ENCODE measurements at places on chromosomes 4 and X. TPM values are rescaled to one million over a fixed set of nuclear protein-coding genes. Genes with fewer than 3 reads are reported as not detected.

Gene N4BP2
- polyA plus RNA-seq, result 19.2 TPM

Gene XK
- 2.8 TPM for polyA plus RNA-seq

Gene C4orf46
- polyA plus RNA-seq, result 22.6 TPM

Gene MAGEA6
- polyA plus RNA-seq, result not detected

Gene UPF3B
- 27.7 TPM for polyA plus RNA-seq

Gene CDS1
- 15.1 TPM for polyA plus RNA-seq

Gene DGAT2L6
- polyA plus RNA-seq, result 0.09 TPM

Gene DCAF8L2
- polyA plus RNA-seq, result not detected

Gene VCX3B
- 0.69 TPM for polyA plus RNA-seq

Gene CCNA2
- 75.7 TPM for polyA plus RNA-seq

Gene HAND2
- 0.21 TPM for polyA plus RNA-seq

Gene NHSL2
- polyA plus RNA-seq, result 6.2 TPM

Gene MGAT4D
- not detected for polyA plus RNA-seq

Gene ENPP6
- polyA plus RNA-seq, result 0.21 TPM

GRCh38 chr4:184810720-184811119 is 15.0 kb downstream of the ACSL1 start:
- no peak for DNase-seq

DNA sequence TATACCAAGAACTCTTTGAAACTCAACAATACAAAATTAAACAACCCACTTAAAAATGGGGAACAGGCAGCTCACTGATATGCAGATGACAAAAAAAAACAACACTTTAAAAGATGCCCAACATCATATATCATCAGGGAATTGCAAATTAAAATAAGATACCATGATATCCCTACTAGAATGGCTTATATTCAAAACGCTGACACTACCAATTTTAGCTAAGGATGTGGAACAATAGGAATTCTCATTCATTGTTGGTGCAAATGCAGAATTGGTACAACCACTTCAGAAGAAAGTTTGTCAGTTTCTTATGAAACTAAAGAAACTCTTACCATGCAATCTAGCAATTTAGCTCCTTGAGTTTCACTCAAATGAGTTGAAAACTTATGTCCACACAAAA is 259.0 kb upstream of the HS3ST1 start:
- no peak for DNase-seq

GRCh38 chr4:132572210-132572609 is 576.9 kb upstream of the PCDH10 start:
- DNase-seq, result no peak

GRCh38 chr4:155207534-155208257 is 740 bp upstream of the NPY2R start:
- no peak for DNase-seq

DNA sequence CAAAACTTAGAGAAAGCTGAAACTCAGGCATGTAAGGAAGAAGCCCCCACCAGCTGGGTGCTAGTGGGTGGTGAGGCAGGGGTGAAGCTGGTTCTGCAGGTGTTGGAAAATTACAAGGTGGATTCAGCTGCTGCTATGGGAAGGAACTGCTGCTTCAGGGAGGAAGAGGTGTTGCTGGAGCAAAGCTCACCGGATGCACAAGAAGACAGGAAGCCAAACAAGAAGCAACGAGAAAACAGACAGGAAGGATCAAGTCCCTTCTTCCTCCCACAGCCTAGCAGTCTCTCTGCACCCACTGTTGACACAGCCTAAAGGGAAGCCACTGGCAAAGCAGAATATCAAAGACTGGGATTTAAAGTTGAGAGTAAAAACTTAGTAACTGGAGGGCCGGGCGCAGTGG is 100.2 kb upstream of the JADE1 start:
- no peak for DNase-seq

GRCh38 chr4:98446499-98447375 is 185.6 kb downstream of the RAP1GDS1 start:
- no peak for DNase-seq

GRCh38 chr4:131337936-131338335 is 1811.2 kb upstream of the PCDH10 start:
- DNase-seq, result no peak

DNA sequence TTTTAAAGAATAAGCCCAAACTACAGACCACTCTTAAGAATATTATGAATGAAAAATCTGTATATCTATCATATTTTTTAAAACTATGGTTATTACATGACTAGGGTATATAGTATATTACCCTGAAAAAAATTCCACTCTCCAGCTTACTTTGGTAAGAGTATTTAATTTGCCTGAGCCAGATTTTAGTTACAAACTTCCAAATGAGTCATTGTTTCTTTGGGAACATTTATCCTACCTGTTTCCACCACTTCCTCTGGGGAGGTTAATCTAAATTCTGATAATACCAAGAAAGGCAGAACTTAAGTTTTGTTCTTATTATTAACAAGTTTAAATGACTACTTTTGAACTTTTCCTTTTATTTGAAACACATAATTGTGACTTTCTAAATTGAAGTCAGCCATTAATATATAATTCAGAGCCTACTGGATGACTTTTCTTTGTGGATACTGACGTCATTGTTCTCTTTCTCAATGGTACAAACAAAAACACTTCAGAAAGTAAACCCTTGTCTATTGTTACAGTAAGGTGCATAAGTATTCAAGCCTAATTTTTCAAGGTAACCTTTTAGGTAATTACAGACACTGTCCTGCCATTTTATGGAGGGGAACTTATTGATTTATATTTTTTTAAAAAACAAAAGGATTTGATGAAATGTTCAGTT is 135.6 kb upstream of the TLL1 start:
- DNase-seq, result no peak

DNA sequence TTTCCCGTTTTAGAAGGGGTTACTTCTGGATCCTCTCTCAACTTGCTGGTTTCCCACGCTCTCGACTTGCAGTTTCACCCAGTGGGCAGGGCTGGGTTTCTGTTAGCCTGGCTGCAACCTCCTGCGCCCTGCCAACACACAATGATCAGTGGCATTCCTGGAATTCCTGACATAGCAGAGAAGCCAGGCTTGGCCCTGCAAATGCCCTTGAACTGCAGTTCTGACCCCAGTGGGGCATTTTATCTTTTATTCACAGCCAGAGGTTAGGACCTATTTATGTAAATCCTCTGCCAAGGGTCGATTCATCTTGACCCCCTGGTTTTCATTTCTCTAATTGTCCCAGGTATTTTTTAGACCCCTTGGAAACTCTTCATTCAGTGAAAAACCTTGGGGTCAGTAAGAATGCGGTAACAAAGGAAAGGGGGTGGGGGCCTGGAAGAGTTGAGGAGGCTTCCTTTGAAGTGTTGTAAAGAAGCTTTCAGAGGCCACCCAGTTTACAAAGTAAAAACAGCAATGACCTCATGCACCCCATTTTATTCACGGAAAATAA is 217.6 kb downstream of the ZNF674 start:
- DNase-seq, result no peak

DNA sequence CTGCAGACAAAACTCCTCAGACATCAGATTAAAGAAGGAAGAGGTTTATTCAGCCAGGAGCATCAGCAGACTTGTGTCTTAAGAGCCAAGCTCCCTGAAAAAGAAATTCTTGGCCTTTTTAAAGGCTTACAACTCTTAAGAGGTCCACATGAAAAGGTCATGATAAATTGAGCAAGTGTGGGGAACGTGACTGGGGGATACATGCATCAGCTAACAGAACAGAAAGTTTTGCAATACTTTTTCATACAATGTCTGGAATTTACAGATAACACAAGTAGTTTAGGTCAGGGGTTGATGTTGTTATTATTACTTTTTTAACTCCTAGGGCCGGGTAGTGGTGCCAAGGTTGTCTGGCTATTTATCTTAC is 55.6 kb upstream of the RBMX start:
- no peak for DNase-seq

- no peak for DNase-seq
Measured at GRCh38 chr4:78735697-78736096, 40.5 kb upstream of the BMP2K start.

- no peak for DNase-seq
Measured at GRCh38 chr4:53205970-53206369, 159.9 kb downstream of the SCFD2 start.

DNA sequence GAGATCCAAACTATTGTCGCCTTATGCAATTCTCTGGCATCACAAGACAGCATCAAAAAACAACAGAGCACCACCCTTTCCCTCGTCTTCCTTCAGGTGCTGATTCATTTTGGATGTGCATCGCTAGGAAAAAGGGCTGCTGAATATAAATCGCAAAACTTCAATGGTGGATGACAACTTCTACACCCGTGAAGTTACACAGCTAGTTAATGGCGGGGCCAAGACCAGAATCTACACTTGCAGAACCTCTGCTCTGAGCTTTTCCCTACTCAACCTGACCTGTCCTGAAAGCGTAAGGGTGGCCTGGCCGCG is 674 bp downstream of the GNPDA2 start:
- DNase-seq, result no peak

DNA sequence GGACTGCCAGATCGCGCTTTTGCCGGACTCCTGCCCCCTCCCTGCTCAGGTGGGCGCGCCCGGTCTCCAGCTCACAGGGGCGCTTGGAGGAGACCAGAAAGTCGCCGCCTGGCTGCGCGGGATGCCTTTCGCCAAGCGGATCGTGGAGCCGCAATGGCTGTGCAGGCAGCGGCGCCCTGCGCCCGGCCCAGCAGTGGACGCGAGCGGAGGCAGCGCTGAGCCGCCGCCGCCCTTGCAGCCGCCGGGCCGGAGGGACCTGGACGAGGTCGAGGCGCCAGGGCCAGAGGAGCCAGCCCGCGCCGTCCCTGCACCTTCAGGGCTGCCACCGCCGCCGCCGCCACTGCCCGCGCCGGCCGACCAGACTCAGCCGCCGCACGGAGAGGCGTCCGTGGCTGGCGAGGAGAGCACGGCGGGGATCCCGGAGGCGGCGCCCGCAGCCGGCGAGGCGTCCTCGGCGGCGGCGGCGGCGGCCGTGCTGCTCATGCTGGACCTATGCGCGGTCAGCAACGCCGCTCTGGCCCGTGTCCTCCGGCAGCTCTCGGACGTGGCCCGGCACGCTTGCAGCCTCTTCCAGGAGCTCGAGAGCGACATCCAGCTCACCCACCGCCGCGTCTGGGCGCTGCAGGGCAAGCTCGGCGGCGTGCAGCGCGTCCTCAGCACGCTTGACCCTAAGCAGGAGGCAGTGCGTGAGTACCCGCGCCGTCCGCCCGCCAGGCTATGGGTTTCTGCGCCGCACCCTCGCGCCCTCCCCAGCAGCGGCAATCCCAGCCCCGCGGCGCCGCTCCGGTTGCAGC is 834 bp downstream of the NHS start:
- no peak for DNase-seq

GRCh38 chrX:39440799-39441284 is 639.6 kb downstream of the MID1IP1 start:
- no peak for DNase-seq

DNA sequence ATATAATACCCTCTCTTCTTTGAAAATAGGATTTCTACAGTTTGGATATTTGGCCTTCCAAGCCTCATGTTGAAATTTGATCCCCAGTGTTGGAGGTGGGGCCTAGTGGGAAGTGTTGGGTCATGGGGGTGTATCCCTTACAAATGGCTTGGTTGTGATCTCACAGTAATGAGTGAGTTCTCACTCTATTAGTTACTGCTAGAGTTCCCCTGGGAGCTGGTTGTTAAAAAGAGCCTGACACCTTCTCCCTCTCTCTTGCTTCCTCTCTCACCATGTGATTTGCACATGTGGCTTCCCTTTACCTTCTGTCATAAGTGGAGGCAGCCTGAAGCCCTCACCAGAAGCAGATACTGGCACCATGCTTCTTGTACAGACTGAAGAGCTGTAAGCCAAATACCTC is 73.9 kb downstream of the HDAC8 start:
- DNase-seq, result no peak

GRCh38 chrX:964831-965416 is 247.5 kb downstream of the CRLF2 start:
- DNase-seq, result no peak

DNA sequence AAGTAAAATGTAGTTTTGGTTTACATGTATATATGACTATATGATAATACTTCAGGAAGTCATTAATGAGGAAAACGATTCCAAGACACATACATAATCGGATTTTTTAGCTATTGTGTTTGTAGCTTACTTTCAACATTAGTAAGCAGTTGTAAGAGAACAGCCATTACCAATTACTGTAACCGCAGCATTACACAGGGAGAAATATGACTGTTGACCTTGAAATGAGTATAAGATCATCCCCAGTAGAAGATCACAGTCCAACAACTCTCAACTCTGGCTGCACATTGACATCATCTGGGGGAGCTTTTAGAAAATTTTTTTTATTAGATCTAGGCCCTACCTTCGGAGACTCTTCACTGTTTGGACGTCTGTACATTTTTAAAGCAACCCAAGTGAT is 762.0 kb upstream of the MAGEB2 start:
- DNase-seq, result no peak

Measured in right lung (tissue), 10 donors.